ENCODE measurements at places on chromosomes 6 and 20.

- DNase-seq = no peak
Observed at GRCh38 chr6:8193541-8193940, 91.2 kb upstream of the EEF1E1 start.

- DNase-seq = no peak
Observed at GRCh38 chr20:3364323-3365013, 43.0 kb downstream of the DNAAF9 start.

- DNase-seq = no peak
Observed at GRCh38 chr20:46946796-46947195, 52.2 kb downstream of the EYA2 start.

DNA sequence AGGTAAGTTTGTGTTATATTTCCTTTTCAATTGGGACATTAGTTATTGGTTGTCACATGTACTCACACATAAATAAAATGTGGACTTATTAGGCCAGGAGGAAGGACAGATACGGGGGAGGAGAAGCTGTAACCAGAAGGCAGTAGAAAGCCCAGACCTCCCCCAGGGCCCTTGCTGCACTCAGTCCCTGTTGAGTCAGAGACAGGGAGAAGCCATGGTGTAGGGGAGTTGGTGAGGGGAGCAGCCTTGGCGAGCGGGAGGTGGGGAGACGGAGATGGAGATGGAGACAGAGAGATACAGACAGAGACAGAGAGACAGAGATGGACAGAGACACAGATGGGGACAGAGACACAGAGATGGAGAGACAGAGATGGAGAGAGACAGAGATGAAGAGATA lies 263.2 kb downstream of the DLL1 start:
- no peak for DNase-seq

GRCh38 chr6:111297776-111298175 lies 185.2 kb downstream of the REV3L start:
- DNase-seq = no peak

DNA sequence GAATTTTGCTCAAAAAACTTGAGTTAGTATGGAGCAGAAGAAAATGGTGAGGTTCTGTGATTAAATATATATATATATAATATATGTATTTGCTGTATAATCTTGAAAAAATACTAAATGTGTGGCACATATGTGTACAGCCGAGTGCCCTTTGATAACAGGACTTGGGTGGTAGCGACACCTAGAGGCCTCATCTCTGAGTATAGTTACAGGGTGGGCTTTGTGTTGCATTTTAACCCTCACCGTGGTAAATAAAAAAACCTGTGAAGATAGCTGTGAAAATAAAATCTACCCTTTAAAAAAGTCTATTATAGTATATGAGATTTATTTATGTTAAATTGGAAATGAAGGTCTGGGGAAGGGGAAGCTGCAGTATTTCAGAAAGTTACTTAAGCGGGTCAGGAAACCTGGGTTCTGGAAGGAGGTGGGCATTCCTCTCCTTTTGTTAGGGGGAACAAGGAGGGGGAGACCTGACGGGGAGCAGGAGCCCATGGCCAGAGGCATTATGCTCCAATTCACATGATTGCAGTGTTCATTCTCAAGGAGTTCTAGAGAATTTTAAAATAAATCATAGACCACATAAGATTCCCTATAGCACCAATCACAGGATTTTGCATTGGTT lies 82.7 kb downstream of the SH3BGRL2 start:
- no peak for DNase-seq

- DNase-seq = no peak
Observed at GRCh38 chr6:148765898-148766808, 19.3 kb downstream of the UST start.

DNA sequence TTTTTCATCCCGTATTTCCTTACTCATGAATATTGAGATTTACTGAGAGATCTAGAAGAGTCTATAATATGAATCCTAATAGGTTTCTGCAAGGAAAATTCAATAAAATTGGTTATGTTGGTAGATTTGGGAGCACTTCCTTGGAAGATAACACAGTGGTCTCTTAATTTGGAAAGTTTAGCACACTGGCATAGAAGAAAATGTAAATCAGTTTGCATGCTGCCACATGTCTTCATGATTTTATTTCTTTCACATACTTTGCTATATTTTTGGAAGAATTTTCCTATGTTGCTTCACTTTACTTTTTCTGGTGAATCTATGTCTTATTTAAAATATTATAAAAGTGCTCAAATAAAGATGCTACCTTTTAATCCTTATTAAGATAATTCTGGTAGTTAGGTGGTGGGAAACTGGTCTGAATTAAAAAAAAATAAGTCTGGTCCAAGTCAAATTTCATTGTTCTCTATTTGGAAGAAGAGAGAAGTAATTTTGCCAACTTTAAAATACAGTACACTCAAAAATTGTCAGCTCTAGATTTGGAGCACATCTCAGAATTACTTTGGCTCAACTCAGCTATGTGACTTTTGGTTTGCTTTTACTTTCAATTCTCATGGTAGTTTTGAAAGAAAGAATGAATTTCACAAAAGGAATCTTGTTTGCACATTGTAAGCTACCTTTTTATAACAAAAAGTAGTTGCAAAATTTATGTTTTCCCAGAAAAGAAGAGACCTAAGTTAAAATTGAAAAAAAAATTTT lies 197.3 kb downstream of the CENPW start:
- no peak for DNase-seq

GRCh38 chr6:42229506-42230119 lies 12.0 kb upstream of the MRPS10 start:
- no peak for DNase-seq

DNA sequence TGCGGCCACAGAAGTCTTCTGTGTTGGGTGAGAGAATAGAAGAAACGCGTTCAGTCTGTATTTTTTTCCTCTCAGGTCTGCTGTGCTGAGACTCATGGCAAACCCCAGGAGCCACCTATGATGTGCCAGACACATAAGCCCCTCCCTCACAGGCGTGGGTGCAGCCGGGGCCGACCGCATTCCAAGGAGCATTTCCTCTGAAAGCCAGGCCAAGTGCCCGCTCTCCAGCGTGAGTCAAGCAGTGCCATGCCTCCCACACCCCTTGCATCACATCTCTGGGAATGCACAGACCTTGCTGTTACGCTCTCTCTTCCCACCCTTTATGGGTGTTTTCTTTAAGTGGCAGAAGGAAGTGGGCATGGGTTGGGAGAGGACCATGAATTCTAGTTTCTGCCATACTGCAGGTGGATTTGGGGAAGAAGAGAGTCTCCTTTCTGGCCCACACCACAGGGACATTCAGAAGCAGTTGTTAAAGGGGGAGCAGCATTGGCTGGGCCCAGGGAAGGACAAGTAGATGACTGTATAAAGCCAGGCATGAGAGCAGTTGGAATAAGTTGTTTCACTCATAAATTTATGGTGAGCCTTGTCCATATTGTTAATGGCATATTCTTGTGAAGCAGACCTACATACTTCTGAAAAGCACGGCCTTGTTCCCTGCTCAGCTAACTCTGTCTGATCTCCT lies 37.1 kb upstream of the TFAP2A start:
- peak; percentile 89 for DNase-seq

DNA sequence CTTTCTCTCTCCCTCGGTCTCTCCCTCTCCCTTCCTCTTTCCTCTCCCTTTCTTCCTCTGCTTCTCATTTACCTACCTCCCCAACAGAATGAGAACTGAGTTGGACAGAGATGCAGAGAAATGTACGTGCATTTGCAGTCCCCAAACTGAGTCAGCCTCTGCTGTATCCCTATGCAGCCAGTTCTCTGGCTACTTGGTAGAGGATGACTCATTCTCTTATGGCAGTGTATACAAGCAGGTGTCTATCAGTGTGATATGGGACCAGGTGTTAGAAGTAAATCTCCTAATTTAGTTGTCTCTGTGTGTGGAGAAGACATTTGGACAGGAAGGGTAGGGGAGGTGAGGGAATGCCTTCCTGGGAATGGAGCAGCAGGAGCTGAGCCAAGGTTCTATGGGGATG lies 470.8 kb downstream of the CD109 start:
- no peak for DNase-seq

DNA sequence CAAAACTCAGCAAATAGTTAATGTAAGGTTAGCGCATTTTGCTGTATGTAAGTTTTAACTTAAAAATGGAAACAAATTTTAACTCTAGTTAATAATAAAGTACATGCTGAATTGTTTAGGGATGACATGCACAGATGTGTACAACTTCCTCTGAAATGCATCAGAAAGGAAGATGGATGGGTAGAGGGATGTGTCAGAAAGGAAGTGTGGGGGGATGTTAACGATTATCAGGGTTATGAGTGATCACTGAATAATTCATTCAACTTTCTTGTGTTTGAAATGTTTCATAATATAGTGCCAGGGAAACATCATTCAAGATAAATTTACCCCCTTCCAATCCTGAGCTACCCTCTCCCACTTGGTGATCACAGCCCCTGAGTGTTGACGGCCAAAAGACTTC lies 87.6 kb downstream of the FOXA2 start:
- no peak for DNase-seq

- DNase-seq = no peak
Observed at GRCh38 chr20:46712056-46712636, 2.7 kb downstream of the SLC2A10 start.

GRCh38 chr20:3553663-3554062 lies 82.8 kb downstream of the ATRN start:
- DNase-seq = no peak

DNA sequence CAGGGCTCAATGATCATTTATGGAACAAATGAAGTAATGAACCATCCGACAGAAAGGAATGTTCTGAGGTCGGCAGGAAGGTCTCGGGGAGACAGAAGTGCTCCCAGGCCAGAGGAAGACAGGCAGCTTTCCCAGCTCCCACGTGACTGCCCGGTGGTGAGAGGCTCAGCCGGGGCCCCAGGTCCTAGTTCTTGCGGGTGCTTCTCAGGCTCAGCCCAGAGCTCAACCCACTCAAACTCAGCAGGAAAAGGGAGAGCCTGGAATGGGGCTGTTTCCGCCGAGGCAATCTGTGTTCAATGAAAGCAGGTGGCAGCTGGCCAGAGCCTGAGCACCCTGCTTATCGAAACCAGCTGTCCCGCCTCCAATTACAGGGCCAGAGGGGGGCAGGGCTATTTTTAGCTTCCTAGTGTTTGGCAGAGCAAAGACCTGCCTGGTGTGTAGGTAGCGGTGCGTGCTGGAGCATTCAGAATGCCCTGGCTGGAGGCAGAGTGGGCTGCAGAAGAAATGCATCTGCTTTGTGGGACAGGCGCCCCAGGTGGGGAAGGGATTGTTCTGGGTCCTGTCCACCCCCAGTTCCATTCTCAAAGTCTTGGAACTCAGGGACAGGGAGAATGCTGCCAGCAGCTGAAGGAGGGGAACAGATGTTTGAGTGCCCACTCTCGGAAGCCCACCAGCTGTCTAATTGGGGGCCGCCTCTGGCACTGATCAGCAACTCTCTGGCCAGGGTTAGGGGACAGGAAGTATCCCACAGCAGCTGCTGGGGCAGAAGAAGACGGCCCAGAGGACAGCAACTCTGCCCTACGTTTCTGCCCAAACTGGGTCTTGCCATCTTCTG lies 145.1 kb downstream of the PREX1 start:
- DNase-seq = peak; percentile 91

DNA sequence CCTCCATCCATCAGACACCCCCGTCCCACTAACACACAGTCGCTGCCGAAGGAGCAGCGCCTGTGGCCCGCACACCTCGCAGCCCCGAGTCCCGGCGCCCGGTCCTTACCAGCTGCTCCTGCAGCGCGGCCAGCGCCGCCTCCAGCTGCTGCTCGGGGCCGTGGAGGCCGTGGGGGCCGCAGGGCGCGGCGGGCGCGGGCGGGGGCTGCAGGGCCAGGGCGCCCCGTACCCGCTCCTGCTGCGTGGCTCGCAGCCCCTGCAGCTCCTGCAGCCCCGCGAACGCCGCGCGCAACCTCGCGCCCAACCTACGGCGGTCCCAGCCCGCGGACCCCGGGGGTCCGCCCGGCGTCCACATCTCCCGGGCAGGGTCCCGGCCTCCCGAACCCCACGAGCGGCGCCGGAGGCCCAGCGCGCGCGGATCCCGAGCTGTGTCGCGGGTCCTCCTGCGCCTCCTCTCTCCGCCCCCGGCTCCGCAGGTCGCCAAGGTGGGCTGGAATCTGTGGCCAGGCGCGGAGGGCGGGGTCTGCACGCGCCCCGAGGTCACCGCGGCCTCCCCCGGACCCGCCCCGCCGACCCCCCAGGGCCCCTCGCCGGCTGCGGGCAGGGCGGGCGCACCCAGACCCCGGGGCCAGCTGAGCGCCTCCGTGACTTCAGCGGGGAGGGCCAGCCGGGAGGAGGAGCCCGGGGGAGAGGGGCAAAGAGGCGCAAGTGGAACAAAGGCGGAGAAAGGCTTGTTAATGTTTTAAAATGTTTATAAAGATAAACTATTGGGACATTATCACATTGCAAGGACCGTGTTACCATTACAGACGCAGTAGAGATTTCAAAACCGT lies at the start of gene DACT2:
DACT2 (minus strand) TSS at position 499 of the 833 bp plus-strand sequence; CDS start at position 355, 144 bp downstream.
- no peak for DNase-seq

- DNase-seq = no peak
Observed at GRCh38 chr20:32773855-32774254, 11.7 kb downstream of the DNMT3B start.

GRCh38 chr6:44652547-44652946 lies 265.0 kb downstream of the CDC5L start:
- no peak for DNase-seq

- DNase-seq = no peak
Observed at GRCh38 chr20:4318891-4319290, 303.5 kb upstream of the RNF24 start.

- DNase-seq = no peak
Observed at GRCh38 chr6:147738516-147739162, 230.1 kb downstream of the SAMD5 start.

DNA sequence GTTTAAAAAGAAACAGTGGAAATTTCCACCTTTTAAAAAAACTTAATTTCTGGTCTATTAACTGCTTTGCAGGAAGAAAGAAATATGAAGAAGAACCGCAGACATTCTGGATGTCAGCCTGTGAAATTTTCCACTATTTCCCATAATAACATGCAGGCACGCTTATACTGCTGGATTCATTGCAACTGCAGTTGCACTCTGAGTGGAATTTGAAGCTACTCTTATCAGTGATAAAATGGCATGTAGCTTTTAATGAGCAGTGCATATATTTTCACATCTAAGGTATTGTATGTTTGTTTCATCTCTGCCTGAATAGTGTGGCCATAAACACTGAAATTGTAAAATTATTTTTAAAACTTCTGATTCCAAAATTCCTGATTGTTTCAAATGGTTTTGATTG lies 28.2 kb downstream of the NCOA3 start:
- no peak for DNase-seq

GRCh38 chr6:140535511-140535910 lies 1161.1 kb upstream of the CITED2 start:
- DNase-seq = no peak
